ENCODE measurements at places on chromosomes 13 and 19.

GRCh38 chr13:27476943-27477703, 26.8 kb upstream of the MTIF3 start:
- peak; percentile 17 for DNase-seq

DNA sequence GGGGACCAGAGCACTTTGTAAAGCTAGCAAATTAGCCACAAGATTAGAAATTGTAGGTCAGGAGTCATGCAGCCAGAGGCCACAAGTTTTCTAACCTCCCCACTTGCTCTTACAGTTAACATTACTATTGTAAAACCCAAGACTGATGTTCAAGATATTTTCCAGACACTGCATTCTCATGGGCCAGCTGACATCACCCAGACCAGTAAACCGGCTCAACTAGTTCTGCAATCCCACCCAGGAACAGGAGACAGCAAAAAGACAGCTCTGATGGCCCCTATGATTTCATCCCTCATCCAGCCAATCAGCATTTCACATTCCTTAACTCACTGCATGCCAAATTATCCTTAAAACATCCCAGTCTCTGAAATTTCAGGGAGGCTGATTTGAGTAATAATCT, 178.5 kb downstream of the PRR20E start:
- no peak for DNase-seq

DNA sequence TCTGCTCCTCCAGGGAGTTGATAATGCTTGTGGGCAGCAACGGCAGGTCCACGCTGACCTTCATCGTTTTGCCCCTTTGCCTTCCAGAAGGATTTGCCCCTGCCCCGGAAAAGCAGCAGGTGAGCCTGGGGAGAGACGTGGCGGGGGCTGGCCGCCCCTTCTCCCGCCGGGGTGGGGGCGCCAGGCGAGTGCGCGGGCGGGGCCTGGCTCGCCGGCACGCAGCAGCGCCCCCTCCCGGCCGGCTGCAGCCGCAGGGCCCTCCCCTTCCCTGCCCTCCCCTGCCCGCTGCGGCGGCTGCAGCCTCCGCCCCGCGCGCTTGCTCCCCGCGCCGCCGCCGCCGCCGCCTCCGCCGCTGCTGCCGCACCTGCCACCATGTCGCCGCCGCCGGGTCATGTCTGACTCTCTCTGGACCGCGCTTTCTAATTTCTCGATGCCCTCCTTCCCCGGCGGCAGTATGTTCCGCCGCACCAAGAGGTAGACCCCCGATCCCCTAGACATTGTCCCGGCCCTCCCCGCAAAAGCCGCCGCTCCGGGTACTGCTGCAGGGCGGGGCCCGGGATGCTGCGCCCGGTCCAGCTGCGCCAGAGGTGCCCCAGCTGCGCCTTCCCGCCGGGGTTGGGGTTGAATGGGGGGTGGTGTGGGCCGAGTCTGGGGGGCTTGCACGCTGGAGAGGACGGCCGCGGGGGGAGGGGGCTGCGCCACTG, at the start of gene MAST1:
MAST1 (plus strand) TSS at position 334 of the 704 bp plus-strand sequence; CDS start at position 392, 58 bp downstream.
- DNase-seq, result peak; percentile 68

GRCh38 chr19:48036765-48037164, 7.1 kb downstream of the CABP5 start:
- no peak for DNase-seq

DNA sequence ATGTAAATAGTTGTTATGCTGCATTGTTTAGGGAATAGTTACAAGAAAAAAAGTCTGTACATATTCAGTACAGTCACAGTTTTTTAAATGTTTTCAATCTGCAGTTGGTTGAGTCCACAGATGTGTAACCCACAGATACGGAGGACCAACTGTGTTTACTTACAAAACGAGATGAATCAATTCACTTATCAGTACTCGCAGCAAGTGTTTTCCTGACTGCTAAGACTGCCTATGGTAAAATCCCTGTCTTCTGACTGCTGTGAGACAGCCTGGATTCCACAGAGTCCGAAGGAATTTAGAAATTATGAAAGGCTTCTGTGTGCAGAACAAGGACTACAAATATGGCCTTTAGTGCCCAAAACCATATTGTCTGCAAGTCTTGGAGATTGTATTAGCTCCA, 45.7 kb upstream of the C1QTNF9 start:
- DNase-seq, result no peak

GRCh38 chr13:87712012-87712411, 40.8 kb downstream of the SLITRK5 start:
- no peak for DNase-seq

DNA sequence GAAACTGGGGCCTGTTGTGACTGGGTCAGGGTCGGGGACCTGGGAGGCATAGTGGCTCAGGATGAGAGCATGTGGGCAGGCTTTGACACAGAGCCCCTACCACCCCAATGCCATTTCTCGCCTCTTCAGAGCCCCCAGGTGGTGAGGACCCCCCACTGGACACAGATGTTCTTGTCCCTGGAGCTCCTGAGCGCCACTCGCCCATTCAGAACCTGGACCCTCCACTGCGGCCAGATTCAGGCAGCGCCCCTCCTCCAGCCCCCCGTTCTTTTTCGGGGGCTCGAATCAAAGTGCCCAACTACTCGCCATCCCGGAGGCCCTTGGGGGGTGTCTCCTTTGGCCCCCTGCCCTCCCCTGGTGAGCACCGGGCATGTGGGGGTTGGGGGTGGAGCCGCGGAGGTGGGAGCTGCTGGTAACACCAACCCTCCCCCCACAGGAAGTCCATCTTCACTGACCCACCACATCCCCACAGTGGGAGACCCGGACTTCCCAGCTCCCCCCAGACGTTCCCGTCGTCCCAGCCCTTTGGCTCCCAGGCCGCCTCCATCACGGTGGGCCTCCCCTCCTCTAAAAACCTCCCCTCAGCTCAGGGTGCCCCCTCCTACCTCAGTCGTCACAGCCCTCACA, 10.4 kb downstream of the IGFLR1 start:
- no peak for DNase-seq

DNA sequence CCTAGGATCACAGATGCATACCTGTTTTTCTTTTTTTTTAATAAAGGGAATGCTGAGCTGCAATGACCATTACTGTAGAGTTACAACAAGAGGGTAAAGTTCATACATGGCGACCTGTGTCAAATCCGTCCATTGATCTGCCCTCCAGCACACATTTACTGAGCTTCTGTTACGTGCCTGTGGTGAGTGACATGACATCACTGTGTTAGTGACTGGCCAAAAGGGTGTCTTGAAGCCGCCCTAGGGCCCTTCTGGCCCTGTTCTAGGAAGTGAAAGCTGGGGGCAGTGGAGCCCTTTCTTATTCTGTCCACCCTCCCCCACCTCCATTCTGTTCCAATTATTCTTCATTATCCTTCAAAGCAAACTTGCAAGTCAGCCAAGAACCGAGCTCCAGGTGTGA, 66.3 kb downstream of the ZIC5 start:
- DNase-seq, result peak; percentile 41

DNA sequence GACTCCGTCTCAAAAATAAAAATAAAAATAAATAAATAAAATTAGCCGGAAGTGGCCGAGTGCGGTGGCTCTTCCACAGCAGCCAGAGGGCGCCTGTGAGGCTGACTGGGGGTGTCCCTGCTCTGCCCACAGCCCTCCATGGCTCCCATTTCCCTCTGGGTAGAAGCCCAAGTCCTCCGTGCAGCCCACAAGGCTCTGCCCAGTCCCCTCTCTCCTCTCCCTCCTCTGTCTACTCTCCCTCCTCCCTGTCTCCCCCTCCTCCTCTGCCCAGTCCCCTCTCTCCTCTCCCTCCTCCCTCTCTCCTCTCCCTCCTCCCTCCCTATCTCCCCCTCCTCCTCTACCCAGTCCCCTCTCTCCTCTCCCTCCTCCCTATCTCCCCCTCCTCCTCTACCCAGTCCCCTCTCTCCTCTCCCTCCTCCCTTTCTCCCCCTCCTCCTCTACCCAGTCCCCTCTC, 20.4 kb downstream of the MISP start:
- peak; percentile 14 for DNase-seq

- no peak for DNase-seq
Observed at GRCh38 chr19:4208385-4209094, 20.8 kb upstream of the EBI3 start.

- DNase-seq, result no peak
Observed at GRCh38 chr13:94154367-94154766, 325.1 kb downstream of the DCT start.

DNA sequence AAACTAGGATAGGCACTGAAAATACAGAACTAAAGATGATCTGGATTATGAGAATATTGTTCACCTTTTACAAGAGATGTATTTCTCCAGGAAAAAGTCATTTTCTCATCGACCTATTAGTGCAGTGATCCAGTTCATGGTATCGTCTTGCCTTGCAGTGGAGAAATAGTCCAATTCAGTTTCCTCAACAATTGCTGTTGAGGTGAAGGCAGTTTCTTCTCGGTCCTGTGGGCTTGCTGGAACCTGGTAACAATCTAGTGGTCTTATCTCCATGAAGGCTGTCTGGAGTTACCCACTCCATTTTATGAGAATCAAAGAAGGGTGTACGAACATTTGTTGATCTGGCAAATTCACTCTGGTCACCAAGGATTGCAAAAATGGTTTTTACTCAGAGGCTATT, 266.8 kb downstream of the LHFPL6 start:
- no peak for DNase-seq

DNA sequence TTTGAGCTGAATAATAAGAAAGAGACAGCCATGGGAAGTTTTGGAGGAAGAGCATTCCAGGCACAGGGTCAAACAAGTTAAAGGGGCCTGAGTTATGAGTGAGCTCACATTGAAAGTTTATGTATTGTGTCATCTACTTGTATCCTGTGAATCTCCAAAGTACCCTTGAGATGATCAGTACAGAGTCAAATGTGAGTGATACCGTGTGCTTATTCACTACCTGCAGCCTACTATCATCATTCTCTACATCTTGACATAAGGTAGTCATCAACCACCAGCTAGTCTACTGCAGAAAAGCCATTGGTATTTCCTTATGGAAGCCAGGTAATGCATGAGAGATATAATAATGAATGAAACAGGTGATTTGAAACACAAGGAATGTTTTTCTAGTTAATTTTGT, 3.0 kb upstream of the KCTD12 start:
- no peak for DNase-seq

- DNase-seq, result no peak
Observed at GRCh38 chr13:72104656-72105180, 237.7 kb upstream of the DACH1 start.

- DNase-seq, result no peak
Observed at GRCh38 chr13:107574517-107575210, 640.7 kb downstream of the LIG4 start.

DNA sequence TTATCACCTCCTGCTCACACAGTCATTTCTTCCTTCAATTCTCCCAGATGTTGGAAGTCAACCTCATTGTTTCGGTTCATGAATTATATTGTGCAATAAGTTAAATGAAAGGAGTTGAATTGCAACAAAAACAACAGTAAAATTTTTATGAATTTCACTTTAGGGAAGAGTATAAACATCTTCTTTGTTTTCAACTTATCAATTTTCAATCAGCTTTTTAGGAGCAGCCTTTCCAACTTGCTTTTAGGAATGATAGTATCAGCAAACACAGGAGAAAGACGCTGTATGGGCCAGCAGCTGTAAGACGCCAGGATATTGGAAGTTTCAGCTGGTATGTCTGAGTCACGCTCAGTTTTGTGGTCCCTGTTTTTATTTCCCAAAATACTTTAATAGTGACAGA, 132.5 kb upstream of the ARGLU1 start:
- DNase-seq, result no peak

DNA sequence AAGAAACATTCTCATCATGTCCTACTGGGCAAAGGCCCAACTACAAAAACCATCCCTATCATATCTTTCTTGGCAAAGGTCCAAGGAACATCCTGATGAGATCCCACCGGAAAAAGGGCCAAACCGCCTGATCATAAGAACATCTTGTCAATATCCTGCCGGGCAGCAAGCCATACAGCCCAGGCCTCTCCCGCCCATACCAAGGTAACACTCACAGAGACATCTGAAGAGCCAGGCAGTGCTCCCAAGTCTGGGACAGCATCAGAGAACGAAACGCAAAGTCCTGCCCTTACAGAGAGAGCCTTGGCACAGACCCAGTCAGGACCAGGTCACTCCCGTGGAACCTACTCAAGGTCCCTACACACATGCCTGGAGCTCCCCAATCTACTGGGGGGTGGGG, 18.5 kb upstream of the ZNF331 start:
- DNase-seq, result no peak

Measured in NCI-H2081 (cell line).